ENCODE measurements at places on chromosomes 7 and 10. TPM values are rescaled to one million over a fixed set of nuclear protein-coding genes. Genes with fewer than 3 reads are reported as not detected.

DNA sequence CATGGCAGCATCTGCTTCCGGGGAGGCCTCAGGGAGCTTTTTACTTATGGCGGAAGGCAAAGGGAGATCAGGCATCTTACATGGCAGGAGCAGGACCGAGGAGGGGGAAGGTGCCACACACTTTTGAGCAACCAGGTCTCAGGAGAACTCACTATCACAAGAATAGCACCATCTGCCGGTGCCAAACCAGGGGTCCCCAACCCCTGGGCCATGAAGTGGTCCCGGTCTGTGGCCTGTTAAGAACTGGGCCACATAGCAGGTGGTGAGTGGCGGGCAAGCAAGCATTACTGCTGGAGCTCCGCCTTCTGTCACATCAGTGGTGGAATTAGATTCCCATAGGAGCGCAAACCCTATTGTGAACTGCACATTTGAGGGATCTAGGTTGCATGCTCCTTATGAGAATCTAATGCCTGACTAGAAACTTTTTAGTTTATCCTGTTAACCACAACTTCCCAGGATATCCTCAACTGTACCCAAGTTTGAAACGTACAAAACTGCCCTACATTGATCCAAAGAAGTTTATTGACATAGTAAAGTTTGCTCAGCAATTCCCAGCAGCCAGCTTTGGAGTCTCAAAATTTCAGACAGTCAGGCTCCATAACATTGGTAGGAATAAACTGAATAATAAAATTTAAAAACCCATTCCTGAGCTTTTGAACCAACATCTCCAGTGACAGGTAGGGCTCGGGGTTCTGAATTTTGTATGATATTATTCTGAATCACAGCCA is 228.4 kb upstream of the TAC1 start:
- no peaks in the 10 kb centered on the region for H3K36me3 ChIP-seq
- no peak overlapping the region for H3K27ac ChIP-seq
- no peak for DNase-seq
- no peaks in the 10 kb centered on the region for H3K27me3 ChIP-seq

GRCh38 chr7:144483189-144483588 is 79.7 kb upstream of the NOBOX start:
- H3K4me1 ChIP-seq: no peaks in the 10 kb centered on the region
- no peak overlapping the region for H3K27ac ChIP-seq
- H3K36me3 ChIP-seq: no peaks in the 10 kb centered on the region
- H3K27me3 ChIP-seq: no peaks in the 10 kb centered on the region
- no peak for DNase-seq

DNA sequence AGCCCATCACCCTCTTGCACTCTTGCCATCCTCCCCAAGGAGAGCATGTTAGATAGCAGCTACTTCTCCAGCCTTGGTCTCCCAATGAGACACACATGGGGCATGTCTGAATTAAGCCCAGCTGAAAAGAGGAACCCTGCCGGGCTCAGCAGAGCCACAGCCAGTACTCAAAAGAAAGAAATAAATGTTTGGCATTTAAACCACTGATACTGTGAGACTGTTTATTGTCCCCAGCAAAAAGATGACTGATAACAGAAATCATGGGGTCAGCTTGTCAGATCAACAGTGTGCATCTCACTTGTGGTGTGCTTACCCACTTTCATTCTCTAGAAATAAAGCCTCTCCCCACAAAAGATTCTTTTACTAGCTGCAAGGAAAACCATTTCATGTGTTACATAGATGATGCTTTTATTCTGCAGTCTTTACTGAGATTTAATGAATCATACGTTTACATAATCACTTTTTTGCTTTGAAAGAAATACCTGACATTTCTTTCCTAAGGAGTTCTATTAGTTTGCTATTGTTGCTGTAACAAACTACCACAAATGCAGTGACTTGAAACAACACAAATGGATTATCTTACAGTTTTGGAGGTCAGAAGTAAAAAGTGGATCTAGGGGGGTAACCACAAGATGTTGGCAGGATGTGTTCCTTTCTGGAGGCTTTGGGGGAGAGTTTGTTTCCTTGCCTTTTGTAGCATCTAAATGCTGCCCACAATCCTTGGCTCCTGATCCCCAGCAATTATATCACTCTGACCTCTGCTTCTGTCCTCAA is 20.9 kb downstream of the ANKRD7 start:
- no peak for DNase-seq
- H3K4me1 ChIP-seq: no peaks in the 10 kb centered on the region

- H3K36me3 ChIP-seq: no peaks in the 10 kb centered on the region
- no peak overlapping the region for H3K27ac ChIP-seq
- no peak overlapping the region for H3K4me3 ChIP-seq
- no peaks in the 10 kb centered on the region for H3K4me1 ChIP-seq
- H3K27me3 ChIP-seq: no peaks in the 10 kb centered on the region
- DNase-seq: no peak
These were observed 143.0 kb upstream of the NRP1 start for GRCh38 chr10:33477291-33478088.

DNA sequence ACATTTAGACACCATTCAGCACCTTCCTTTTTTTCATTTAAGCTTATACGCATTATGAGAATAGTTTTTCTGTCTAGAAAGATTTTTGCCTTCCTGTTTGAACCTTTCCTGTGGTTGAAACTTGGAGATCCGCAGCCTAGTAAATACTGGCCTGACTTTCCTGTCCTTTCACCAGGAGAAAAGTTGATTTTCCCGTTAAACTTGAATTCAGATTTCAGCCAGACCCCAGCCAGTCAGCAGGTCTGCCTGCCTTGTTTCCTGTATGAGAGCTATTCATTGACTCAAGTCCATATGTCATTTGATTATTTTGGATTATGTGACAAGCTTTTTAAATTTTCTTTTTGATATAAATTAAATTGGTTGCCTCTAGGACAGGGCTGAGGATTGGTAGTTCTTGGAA is 71.5 kb downstream of the EVX1 start:
- no peaks in the 10 kb centered on the region for H3K4me1 ChIP-seq
- peaks cover 12% of the 10 kb centered on the region for H3K27me3 ChIP-seq
- H3K36me3 ChIP-seq: no peaks in the 10 kb centered on the region
- H3K27ac ChIP-seq: no peak overlapping the region
- no peak for DNase-seq

DNA sequence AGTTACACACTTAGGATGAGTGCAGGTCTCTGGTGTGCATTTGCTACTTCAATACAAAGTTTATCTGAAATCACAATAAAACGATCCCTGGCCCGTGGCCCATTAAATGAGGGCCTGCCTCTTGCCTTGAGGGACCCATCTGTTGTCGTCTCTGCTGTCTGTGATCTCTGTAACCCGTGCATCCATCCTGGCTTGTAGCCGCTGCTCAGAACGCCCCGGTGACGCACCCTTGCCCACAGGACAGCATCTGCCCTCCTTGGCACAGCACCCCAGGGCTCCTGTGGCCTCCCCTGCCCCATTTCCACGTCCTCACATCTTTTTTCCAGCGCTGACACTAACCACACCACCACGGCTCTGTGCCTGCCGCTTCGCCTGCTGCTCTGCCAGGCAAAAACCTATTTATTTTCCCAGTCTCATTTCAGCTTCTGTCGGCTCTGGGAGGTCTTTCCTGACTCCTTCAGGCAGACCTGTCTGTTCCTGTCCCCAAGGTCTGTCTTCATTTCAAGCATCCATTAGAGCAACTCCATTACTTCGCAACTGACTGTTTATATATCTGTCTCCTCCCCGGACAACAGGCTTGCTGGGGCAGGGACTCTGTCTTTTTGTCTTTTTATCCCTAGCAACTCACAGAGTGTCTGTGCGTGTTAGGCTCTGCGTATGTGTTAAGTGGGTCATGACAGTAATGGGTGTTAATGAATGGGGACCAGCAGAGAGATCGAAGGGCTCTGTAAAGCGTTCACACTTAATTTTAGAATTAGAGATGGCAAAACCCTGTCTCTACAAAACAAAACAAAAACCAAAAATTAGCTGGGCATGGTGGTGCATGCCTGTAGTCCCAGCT is 16.4 kb downstream of the CARD11 start:
- no peaks in the 10 kb centered on the region for H3K4me1 ChIP-seq
- no peaks in the 10 kb centered on the region for H3K36me3 ChIP-seq
- no peak for DNase-seq
- H3K27me3 ChIP-seq: no peaks in the 10 kb centered on the region
- H3K27ac ChIP-seq: no peak overlapping the region
- H3K4me3 ChIP-seq: no peak overlapping the region

GRCh38 chr10:127612-128432 is 7.4 kb upstream of the ZMYND11 start:
- peaks cover 2% of the 10 kb centered on the region for H3K4me1 ChIP-seq
- no peak overlapping the region for H3K27ac ChIP-seq
- no peaks in the 10 kb centered on the region for H3K27me3 ChIP-seq

- H3K36me3 ChIP-seq: no peaks in the 10 kb centered on the region
- no peaks in the 10 kb centered on the region for H3K27me3 ChIP-seq
- H3K4me3 ChIP-seq: no peak overlapping the region
These were observed 172.0 kb downstream of the ZEB1 start for GRCh38 chr10:31490858-31491504.

DNA sequence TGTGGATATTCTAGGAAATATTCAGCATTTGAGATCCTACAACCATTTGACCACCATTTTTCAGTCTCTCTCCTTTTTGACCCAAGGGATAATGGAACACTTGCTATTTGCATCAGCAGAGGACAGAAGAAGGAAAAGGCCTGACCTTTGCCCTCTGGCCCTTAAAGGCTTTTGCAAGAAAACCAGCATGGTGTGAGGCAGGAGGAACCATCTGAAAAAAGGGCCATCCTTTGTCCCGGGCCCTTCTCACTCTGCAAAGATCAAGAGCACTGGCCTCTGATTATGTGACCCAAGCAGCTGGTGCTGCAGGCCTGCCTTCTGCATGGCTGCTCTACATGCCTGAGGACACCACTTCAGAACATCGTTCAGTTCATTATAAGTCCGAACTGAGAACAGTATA is 133.3 kb upstream of the STK17A start:
- no peaks in the 10 kb centered on the region for H3K4me1 ChIP-seq
- no peak for DNase-seq
- no peaks in the 10 kb centered on the region for H3K36me3 ChIP-seq

DNA sequence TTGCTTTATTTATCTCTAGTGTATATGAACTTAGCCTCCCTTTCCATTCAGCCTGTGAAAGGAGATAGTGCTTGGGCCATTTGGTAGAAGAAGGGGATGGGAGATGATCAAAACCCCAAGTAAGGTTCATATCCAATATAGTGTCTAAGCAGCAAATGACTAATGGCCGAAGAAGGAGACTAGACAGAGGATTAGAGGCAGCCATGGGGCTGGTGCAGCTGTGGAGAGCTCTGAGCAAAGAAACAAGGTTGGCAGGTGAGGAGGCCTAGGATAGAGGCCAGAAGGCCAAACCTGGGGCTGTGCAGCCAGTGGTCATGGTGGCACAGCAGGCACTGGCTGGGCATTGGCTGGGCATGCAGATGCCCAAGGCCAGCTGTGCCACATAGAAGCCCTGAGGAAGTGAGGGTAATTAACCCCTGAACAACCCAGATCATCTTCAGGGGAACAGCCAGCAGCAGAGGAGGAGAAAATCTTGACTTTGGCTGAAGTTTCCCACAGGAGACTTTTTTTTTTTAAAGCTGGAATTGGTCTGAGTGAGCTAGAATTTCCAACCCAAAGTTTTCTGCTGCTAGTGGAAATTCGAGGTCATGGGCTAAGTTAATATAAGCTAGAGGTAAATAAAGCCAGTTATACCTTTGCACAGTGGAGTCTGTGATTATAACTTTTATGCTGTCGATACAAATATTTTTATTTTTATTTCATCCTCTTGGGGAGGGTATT is 10.3 kb upstream of the CPA1 start:
- no peak for DNase-seq
- no peaks in the 10 kb centered on the region for H3K36me3 ChIP-seq
- H3K27me3 ChIP-seq: no peaks in the 10 kb centered on the region
- peak overlapping the region; percentile 61 for H3K27ac ChIP-seq
- no peak overlapping the region for H3K4me3 ChIP-seq
- H3K4me1 ChIP-seq: peaks cover 3% of the 10 kb centered on the region

The GIMAP5 gene
- total RNA-seq: 6.4 TPM

The FLNC gene
- total RNA-seq: 1,054 TPM

The SNX10 gene
- total RNA-seq: 1.2 TPM

The NODAL gene
- not detected for total RNA-seq

The NACAD gene
- 7.2 TPM for total RNA-seq

The SUFU gene
- total RNA-seq: 8.2 TPM
